Smooth muscle cell of the pulmonary artery (primary cell): ENCODE measurements at places on chromosomes 5 and 9. TPM values are rescaled to one million over a fixed set of nuclear protein-coding genes. Genes with fewer than 3 reads are reported as not detected.

Gene WDR38
- total RNA-seq = not detected in 2 replicates

Gene OR1J1
- not detected in 2 replicates for total RNA-seq

Gene CRHBP
- total RNA-seq = 0.33 and 3.7 TPM in 2 replicates

Gene AGTPBP1
- 15.6 and 17.5 TPM in 2 replicates for total RNA-seq

Gene LURAP1L
- total RNA-seq = 16.7 and 25.4 TPM in 2 replicates

Gene CDX1
- 0.17 and 0.91 TPM in 2 replicates for total RNA-seq

Gene SPAAR
- total RNA-seq = 0.13 and 0.26 TPM in 2 replicates

Gene EXOC3
- 52.8 and 56.6 TPM in 2 replicates for total RNA-seq

Gene SECISBP2
- total RNA-seq = 23.2 and 27.0 TPM in 2 replicates

Gene PCDHGA8
- 4.0 and 4.3 TPM in 2 replicates for total RNA-seq
